Urinary bladder (tissue), 4 donors: ENCODE measurements at places on chromosomes 5 and 9. TPM values are rescaled to one million over a fixed set of nuclear protein-coding genes. Genes with fewer than 3 reads are reported as not detected.

- DNase-seq, result no peak
Measured at GRCh38 chr5:98638111-98638510, 135.4 kb upstream of the RGMB start.

SAXO1 gene
- total RNA-seq, result 0.21 TPM

ALG2 gene
- 36.5 TPM for total RNA-seq

PCA3 gene
- 0.26 TPM for total RNA-seq

DNA sequence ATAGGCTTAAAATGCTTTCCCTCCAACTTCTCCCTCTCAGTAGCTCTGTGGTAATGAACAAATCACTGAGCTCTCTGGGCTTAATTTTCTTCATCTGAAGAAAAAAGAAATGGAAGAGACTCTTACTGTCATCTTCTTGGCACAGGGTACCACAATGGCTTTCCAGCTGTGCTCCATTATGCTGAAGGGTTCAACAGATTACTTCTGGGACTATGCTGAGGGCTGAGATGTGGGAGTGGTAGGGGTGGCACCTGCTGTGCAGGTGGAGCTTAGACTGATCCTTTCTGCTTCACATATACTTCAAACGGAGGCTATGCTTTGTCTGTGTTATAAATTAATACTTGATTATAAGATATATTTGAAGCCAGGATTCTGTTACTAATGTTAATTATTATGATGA, 840.2 kb upstream of the C9orf72 start:
- no peak for DNase-seq

GRCh38 chr9:107141967-107142366, 141.1 kb upstream of the RAD23B start:
- no peak for DNase-seq

- DNase-seq, result no peak
Measured at GRCh38 chr9:89304020-89304833, 6.8 kb upstream of the CKS2 start.

DNA sequence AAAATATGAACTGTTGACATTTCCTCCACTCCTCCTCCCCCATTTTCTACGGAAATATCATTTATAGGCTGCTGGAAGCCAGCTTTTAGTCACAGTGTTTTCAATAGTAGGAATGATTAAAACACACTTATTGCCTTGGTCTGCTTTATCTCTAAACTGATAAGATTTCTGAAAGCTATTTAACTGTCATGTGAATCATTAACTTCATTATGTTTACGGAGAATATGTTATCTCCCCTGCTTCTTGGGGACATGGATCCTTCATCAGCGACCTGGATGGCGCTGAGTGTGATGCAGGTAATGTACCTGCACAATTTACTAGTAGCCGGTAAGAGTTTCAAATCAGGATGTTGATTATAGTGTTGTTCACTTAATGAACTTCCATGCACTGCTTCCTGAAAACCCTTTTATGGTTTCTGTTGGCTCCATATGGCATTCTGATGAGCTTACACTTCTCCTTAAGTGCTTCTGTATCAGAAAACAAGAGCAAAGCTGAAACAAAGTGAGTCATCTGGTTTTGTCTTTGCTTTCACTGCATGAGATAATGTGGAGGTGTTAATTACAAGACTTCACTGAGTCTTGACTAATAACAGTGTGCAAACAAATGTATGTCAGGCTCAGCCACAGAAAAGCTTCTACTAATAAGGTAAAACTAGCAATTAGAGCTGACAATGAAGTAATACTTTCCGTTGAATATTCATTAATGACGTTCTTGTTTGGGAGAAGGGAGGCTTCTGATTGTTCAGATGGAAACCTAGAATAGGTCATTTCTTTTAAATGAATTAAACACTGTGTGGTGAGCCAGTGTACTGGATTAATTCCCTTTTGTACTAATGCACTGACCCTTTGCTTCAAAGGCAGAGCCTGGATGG, 162.4 kb upstream of the ZNF608 start:
- no peak for DNase-seq

DNA sequence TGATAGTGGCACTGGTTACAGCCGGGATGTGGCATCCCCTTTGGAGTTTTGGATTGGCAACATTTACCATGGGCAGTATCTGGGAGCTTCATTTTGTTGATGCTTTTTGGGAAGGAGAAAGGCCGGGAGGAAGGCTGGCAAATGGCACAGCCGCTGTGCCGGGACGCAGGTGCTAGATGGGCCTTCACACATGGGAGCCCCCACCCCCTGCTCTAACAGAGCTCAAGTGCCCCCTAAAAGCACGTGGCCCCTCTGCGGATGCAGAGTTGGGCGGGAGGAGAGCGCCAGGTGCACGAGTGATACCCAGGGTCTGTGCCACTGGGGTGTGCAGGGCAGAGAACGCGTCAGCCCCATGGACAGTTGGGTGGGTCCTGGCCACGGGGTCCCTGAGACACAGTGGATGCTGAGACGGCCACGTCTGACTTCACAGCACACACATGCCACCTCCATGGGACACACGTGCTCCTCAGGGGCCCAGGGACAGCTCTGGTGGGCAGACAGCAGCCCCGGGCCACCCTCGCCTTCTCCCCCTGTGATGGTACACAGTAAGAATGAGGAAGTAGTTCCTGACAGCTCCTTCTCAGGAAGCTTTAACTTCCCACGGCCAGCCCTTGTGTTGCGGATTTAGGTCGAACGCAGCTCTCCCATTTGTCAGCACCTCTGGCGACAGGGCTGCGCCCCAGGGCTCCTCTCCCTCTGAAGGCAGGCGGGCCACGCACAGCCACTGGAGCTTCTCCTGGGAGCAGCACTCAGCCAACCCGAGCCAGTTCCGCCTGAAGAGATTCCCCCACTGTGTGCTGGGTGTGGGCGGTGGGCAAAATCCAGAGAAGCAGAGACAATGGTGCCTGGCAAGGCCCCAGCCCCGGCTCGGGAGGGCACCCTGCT, 10.8 kb downstream of the SLC9A3 start:
- no peak for DNase-seq

LHX6 gene
- total RNA-seq, result 2.2 TPM

C9 gene
- total RNA-seq, result not detected

GRCh38 chr5:171149772-171150171, 159.3 kb upstream of the TLX3 start:
- DNase-seq, result no peak

ENC1 gene
- total RNA-seq, result 75.4 TPM

- no peak for DNase-seq
Measured at GRCh38 chr5:59637884-59638580, 255.5 kb downstream of the PDE4D start.

DNA sequence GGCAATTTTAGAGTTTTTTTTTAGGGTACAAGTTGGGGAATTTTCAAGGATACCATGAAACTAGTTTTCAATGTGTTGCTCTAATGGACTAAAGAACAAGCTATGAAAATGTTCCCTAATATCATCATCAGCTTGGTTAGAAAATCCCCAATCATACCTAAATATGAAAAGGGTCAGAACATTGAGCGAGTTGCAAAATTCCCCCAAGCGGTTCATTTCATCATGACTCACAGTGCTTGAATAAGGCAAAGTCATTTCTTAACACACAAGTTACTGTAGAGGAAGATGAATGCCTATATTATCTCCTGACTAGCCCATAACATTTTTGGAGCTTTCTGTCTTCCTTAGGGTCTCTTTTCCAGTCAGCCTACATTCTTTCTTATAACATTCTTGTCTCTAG, 62.7 kb downstream of the ST8SIA4 start:
- no peak for DNase-seq

WWC1 gene
- 7.1 TPM for total RNA-seq

DNA sequence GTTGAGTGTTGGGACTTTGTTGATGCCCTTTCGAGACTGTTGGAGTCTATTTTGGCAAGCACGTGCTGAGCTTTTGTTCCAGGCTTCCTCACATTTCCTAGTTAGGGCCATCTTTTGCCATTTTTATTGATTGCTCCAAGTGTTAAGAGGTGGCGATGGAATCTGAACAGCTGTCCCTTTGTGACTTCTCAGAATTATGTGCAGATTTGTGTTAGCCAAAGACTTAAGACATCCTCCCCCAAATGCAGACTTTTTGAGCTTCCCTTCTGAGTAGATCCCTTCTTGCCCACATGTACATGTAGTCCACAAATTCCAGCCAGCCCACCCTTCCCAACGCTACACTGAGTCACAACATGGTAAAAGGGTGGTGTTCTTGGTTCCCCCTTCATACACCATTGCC, 59.2 kb downstream of the SPIN1 start:
- DNase-seq, result no peak

PDE6A gene
- 0.05 TPM for total RNA-seq

ZBTB26 gene
- 11.5 TPM for total RNA-seq

PCDHA9 gene
- total RNA-seq, result 0.90 TPM

- DNase-seq, result no peak
Measured at GRCh38 chr9:99224445-99224844, 2.4 kb downstream of the SEC61B start.

DNA sequence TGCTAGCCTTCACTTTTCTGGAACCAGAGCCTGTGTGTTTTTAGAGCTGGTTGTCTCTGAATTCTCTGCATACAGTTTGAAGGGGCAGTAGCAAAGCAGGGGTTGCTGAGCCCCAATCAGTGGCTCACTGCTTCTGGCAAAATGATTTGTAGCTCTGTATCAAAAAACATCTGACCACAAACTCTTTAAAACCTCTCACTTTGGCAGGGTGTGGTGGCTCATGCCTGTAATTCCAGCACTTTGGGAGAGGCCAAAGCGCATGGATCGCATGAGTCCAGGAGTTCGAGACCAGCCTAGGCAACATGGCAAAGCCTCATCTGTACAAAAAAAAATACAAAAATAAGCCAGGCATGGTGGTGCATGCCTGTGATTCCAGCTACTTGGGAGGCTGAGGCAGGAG, 28.3 kb upstream of the APC start:
- no peak for DNase-seq

DNA sequence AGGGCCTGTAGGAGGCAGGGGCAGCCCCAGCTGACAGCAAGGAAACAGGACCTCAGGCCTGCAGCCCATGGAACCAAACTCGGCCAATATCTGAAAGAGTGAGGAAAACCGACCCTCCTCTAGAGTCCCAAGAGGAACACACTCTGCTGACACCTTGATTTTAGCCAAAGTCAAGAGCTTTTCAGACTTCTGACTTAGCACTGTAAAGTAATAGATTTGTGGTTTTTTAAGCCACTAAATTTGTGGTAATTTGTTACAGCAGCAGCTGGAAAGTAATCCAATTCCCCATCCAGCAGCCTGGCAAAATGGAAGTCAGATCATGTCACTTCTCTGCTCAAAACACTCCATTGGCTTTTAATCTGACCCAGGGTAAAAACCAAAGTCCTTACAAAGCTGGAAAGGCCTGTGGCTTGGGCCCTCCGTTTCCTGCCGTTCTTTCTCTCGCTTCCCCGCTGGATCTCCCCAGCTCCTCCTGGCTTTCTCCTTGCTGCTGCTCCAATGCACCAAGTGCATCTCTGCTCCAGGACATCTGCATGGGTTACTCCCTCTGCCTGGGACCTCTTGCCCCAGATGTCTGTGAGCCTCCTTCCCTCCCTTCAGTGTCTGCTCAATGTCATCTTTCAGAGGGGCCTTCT, 79.0 kb downstream of the C5orf15 start:
- DNase-seq, result no peak

GRCh38 chr9:107700847-107701246, 211.3 kb upstream of the KLF4 start:
- DNase-seq, result no peak

MYORG gene
- 2.4 TPM for total RNA-seq

PCDHGA4 gene
- 5.8 TPM for total RNA-seq

- no peak for DNase-seq
Measured at GRCh38 chr5:102545175-102545574, 46.4 kb upstream of the SLCO6A1 start.

GRCh38 chr5:143274952-143275351, 128.5 kb downstream of the NR3C1 start:
- DNase-seq, result no peak

DNA sequence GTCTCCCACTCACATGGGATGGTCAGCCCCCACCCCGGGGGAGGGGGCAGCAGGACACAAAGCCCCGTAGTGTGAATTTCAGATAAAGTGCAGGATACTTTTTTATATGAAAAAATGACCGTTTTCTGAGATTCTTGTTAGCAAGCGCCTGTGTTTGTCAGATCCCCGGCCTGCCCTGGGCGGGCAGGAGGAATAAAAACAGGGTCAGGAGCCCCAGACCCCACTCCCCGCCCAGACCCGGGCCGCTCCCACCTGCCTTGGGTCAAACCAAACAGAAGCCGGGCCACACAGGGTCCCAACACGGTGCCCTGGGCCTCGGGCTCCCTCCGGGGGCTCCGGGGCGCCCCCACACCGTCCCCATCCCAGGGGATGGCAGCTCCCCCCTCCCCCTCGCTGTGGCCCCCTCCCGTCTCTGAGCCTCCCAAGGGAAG, 13.5 kb upstream of the NRARP start:
- no peak for DNase-seq

DNA sequence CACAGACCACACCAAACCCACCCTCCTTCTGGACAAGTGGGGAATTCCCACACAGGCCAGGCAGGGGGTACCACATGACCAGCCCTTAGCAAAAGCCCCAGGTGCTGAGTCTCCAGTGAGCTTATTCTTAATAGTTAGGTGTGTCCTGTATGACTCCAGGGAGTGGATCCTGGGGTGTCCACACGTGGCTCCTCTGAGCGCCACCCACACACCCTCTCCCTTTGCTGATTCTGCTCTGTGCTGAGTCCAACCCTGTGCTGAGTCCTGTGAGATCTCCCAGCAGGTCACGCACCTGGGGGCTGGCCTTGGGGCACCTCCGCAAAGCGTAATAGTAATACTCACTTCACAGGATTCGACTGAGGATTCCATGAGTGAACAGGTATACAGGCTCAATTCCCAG, 12.7 kb downstream of the LRRC14B start:
- no peak for DNase-seq

DNA sequence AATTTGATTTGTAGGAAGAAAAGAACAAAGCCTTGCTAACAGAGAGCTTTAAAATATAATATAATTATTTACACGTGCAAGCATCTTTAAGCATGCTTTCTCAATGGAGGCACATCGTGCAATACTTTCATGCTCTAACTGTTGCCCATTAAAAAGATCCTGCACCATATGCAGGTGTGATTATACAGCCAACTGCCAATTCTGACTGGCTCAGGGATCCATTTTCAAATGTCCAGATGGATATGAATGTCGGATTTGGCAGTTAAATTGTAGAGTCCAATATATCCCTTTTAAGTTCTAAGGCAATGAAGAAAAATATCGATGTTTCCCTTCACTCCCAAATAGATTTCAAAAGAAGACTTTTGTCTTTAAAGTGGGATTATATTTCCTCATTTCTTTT, 416.4 kb upstream of the CD180 start:
- DNase-seq, result no peak

DNA sequence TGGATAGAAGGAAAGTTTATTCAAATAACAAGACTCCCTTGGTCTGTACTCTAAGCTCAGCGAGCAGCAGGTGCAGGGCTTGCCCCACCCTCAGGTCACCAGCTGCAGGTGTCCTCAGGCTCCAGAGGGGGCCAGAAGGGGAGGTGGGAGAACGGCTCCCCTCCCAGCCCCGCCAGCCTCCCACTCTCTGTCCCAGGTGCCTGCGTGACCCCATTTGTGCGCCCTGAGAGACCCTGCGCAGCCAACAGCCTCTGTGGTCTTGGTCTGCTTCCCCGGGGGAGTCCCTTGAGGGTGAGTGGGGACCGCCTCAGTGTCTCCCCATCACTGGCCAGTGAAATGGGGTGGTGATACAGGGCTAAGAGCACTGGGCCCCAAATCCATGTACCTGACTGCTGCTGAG, 62.3 kb upstream of the STXBP1 start:
- DNase-seq, result no peak

THBS4 gene
- 3.9 TPM for total RNA-seq

- DNase-seq, result no peak
Measured at GRCh38 chr9:17280350-17281012, 145.6 kb downstream of the CNTLN start.
